Stimulated activated CD4-positive, alpha-beta T cell treated with anti-CD3 and anti-CD28 coated beads, Interleukin-1b, Interleukin-23, amount 100 ng/mL, for 48 hours (primary cell): ENCODE measurements at places on chromosomes 7 and 10.

GRCh38 chr7:25031432-25031831 lies 51.5 kb upstream of the OSBPL3 start:
- no peak for DNase-seq

- DNase-seq = no peak
Observed at GRCh38 chr7:149750122-149750845, 23.1 kb downstream of the ZNF467 start.

GRCh38 chr10:24869354-24870015 lies 82.9 kb downstream of the PRTFDC1 start:
- no peak for DNase-seq

DNA sequence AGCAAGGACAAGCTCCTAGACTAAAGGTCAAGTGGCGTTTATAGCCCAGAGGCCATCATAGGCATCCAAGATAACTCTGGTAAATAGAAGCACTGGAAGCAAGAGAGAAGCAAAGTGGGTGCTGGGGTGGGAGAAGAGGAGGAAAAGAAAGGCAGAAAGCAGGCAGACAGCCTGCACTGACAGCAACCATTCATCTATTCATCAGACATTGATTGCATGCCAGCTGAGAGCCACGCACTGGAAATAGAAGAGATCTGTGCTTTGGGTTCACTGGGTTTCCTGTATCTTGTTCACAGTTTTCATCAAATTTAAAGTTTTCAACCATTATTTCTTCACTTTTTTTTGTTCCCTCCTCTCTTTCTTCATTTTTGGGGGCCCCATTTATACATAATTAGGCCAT lies 4.7 kb upstream of the SLIT1 start:
- DNase-seq = no peak

GRCh38 chr10:4034907-4035598 lies 250.0 kb upstream of the KLF6 start:
- peak; percentile 21 for DNase-seq

DNA sequence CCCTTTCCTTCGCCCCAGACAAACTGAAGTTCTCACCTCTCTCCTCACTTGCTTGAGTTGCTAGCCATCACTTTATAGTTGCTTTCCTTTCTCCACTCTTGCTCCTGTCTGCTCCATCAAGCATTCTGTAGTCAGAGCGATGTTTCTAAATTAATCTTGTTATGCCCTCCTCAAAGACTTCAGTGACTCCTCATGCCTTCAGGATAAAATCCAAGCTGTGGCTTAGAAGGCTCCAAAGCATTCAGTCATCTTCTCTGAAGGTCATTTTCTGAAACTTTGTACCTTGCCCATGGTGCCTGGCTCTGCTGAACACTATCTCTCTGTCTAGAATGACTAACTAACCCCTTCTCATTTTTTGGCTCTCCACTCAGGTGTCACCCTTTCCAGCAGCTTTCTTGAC lies 222.4 kb upstream of the GRB10 start:
- DNase-seq = no peak

DNA sequence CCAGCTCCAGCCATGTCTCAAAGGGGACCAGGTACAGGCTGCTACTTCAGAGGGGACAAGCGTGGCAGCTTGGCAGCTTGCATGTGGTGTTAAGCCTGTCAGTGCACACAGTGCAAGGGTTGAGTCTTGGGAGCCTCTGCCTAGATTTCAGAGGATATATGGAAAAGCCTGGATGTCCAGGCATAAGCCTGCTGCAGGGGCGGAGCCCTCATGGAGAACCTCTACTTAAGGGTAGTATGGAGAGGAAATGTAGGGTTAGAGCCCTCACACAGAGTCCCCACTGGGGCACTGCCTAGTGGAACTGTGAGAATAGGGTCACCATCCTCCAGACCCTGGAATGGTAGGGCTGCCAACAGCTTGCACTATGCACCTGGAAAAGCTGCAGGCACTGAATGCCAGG lies 7.7 kb upstream of the NT5C3A start:
- no peak for DNase-seq

- DNase-seq = peak; percentile 80
Observed at GRCh38 chr7:103075337-103075918, 488 bp downstream of the ARMC10 start.

DNA sequence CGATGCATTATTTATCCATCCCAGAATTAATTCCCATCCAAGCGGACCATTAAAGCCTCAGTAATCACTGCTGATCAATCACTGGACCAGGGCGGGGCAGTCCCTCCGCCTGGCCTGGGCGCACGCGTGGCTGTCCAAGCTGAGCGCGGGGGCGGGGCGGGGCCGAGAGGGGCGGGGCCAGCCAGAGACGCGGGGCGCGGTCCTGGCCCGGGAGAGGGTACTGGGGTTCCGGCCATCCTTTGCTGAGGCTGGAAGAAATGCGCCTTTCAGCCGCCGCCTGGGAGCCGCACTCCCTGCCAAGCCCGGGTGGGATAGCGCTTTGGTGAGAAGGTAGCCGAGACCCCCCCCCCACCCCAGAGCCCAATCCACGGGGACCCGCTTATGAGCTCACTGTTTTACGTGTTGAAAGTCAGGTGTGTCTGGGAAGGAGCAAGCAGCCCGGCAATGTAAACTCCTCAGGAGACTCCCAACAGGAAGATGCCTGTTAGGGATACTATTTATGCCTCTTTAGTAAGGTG lies at the start of gene ARHGAP22:
Gene ARHGAP22, minus strand, starts transcription at position 83 of the 518 bp plus-strand sequence. CDS start 277 bp downstream, outside the sequence.
- DNase-seq = no peak
